ENCODE measurements at places on chromosomes 2 and 18.

GRCh38 chr18:8584798-8585197, 24.4 kb upstream of the RAB12 start:
- no peak for DNase-seq

- DNase-seq = no peak
Measured at GRCh38 chr2:111671426-111672150, 212.4 kb downstream of the ANAPC1 start.

- DNase-seq = no peak
Measured at GRCh38 chr2:16321872-16322271, 343.8 kb downstream of the CYRIA start.

DNA sequence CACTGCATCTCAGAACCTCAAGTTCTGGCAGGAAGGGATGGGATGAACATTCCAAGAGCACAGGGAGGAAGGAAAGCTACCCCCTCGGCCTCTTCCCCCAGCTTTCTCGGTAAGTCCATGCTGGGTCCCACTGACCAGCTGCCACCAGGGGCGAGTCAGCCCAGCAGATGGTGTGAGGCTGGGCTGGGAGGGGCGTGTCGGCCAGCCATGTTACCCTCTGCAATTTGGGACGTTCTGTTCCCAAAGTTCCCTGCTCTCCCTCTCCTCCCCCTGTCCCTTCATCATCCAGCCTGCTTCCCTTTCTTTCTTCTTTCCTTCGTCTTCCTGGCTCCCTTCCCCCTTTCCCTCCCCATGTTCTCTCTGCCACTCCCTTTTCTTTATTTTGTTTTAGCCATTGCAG, 74.3 kb upstream of the TNP1 start:
- no peak for DNase-seq

DNA sequence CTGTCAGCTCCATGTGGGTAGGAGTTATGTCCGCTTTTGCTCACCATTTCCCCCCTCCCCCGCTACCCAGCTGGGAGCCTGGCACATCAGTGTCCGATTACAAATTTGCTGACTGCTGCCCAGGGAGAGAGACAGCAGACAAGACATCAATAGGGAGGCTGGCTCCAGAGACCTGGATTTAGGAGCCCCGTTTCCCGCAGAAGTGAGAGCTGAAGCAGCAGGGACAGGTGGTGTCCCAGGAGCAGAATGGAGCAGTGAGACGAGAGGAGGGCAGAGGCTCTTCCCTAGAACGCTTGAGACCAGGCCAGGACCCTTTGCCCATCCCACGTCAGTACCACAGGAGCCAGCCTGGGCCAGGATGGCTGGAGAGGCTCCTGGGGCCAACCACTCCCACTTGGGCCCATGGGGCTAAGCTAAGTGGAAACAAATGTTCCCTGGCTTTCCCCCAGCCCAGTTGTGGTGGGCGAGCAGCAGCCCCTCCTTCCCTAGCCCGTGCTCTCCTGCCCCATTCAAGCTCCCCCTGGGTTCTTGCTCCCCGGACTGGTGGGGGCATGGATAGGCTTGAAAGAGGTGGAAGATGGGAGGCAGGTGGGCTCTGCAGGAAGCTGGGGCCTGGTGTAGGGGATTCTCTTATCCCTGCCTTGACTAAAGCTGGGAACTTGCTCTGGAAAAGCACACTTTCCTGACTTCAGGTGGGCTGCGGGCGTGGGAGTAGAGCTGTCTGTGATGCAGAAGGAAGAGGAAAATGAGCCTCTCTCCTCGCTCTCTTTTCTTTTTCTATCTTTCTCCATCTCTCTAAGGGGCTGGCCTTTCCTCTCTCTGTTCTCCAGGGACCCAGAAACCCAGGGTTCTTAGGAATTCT, 4.1 kb upstream of the WNT6 start:
- DNase-seq = no peak

DNA sequence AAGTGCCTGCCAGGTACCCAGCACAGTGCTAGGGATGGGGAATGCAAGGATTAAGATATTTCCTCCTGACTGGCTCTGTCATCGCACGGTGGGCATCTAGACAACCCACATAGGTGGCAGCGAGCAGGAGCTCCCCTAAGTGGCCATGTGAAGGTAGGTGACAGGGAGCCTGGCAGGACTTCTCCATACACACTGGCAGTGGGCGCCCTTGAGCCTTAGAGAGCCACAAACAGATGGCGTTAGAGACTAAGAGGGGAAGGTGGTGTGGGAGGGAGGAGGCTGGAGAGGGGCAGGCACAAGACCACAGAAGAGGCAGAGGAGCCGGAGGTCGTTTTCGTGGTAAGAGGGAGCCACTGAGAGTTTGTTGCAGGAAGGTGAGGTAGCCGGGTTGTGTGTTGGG, 15.2 kb downstream of the PRELID3A start:
- DNase-seq = no peak

- no peak for DNase-seq
Measured at GRCh38 chr18:36376361-36376760, 78.8 kb downstream of the FHOD3 start.

GRCh38 chr2:135954020-135954601, 31.3 kb downstream of the DARS1 start:
- DNase-seq = no peak

DNA sequence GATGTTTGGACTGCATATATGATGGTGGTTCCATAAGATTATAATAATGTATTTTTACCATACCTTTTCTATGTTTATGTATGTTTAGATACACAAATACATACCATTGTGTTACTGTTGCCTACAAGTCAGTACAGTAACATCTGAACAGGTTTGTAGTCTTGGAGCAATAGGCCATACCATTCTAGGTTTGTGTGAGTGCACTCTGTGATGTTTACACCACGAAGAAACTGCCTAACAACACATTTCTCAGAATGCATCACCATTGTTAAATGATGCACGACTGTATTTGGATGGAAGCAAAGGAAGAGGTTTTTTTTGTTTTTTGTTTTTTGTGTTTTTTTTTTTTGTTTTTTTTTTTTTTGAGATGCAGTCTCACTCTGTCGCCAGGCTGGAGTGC, 9.5 kb downstream of the DUSP19 start:
- no peak for DNase-seq

GRCh38 chr2:187924293-187924692, 367.4 kb upstream of the GULP1 start:
- DNase-seq = no peak

DNA sequence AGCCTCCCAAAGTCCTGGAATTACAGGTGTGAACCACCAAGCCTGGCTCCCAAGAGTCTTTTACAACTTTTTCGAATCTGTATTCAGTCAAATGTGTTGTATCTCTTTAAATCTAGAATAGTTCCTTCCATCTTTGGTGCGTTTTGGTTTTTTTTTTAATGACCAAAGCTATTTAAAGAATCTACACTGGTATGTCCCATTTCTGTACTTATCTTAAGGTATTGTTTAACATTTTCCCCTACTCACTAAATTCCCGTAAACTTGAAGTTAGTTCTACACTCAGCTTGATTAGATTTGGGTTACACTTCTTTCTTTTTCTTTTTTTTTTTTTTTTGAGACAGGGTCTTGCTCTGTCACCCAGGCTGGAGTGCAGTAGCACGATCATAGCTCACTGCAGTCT, 63.8 kb downstream of the TMEM237 start:
- no peak for DNase-seq

GRCh38 chr2:155714983-155715382, 617.5 kb downstream of the NR4A2 start:
- no peak for DNase-seq

DNA sequence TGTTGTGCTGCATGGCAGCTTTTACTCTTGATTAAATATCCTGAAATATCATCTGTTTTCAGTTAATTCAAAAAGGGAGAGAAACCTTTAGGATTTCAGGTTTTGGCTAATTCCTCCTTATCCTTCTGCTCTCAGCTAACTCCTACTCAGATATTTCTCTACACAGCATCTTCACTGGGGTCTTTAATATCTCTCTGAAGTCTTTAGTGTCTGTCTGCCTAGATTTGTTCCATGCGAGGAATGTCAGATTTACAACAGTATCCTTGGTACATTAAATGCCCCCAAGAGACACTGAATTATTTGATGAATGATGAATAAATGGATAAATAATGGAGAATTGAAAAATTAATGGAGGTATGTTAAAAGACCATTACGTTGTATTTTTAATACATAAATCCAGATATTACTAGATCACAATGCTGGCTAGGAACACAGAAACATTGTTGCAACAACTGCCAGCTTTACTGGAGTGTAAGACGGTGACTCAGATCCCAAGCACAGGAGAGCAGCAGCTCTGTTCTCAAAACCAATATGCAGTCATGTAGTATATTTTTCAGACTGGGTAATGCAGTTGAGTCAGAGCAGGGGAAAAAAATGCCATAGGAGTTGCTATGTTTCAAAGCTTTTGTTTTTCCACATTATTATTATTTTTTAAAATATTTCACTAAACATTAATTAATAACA, 388.0 kb upstream of the SYT4 start:
- DNase-seq = no peak

DNA sequence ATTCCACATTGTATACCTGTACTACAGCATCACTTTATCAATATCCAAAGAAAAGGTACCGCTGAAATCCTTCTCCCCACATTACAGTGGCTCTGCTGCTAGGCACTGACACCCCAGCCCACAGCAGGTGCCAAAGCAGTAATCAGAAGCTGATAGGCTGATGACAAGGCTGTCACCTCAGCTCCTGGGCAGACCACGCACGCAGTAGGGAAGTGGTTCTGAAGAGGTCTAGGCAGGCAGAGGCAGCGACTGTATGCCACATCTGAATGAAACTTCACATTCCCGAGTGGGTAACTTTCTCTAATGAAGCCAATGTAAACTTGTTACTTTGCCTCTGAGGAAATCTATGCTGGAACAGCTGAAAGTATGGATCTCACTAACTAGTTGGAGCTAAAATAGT, 113.0 kb downstream of the MEP1B start:
- no peak for DNase-seq

- no peak for DNase-seq
Measured at GRCh38 chr18:10442551-10442971, 11.9 kb upstream of the APCDD1 start.

DNA sequence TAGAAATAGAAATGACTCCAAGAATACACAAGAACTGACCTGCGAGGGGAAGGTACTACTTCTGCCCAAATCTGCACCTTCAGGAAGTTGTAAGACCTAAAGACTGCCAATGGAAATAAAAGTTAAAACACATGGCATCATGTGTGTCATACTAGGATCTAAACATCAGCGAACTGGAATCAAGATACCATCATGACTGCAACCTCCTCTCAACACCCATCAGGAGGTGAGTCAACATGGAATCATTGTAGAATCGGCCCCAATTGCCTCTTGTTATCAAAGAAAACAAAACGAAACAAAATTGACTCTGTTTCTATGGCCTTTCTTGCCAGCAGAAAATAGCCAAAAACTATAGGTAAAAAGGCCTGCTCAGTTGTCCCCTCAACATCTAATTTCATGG, 15.1 kb downstream of the RDH14 start:
- DNase-seq = no peak

DNA sequence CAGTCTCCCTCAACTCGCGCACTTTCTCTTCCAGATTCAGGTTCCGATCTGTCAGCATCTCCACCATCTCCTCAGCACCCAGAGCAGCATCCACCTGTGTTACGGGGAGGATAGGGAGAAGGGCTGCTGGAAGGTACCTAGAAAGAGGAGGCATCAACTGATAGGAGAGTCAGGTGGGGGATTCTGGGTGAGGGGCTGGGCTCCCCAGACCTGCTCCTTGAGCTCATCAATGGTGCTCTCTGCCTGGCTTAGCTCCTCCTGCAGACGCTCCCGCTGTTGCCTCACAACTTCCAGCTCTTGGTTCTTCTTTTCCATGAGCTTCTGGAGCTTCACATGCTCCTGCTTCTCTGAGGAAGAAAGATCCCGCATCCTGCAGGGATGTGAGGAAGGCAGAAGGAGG, 10.1 kb downstream of the DCTN1 start:
- no peak for DNase-seq

DNA sequence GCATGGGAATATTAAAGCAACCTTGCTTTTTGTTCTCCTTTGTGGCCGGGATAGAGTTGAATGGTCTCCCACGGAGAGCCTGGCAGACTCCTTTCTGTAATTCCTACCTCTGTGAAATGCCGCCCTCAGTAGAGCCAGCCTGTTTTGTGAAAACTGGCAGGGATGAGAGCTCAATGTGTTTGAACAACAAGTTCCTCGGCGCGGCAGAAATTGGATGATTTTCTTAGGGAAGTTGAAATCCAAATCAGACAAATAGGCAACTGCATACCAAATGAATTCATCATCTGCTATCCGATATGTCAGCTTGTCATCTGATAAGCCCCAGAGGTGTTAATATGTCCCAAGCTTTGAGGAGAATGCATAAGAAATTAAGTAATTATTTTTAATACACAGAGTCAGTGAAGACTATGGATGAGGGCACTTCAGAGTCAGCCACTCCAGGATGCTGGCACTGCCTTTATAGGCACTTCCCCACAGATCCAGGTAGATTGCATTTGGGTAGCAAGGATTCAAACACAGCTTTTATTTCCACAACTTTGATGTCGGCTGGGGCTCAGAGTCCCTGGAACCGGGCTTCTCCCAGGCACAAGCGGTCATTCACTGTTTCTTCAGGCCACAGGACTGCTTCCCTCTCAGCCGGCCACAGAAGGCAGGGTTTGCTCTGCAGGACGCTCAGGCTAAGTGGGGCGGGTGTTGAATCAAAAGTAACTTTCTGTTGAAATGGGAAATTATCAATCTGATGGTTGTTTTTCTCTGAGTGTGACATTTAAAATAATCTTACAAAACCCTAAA, 82.8 kb upstream of the REV1 start:
- DNase-seq = no peak

- no peak for DNase-seq
Measured at GRCh38 chr18:75090336-75090735, 118.6 kb downstream of the PTGR3 start.

DNA sequence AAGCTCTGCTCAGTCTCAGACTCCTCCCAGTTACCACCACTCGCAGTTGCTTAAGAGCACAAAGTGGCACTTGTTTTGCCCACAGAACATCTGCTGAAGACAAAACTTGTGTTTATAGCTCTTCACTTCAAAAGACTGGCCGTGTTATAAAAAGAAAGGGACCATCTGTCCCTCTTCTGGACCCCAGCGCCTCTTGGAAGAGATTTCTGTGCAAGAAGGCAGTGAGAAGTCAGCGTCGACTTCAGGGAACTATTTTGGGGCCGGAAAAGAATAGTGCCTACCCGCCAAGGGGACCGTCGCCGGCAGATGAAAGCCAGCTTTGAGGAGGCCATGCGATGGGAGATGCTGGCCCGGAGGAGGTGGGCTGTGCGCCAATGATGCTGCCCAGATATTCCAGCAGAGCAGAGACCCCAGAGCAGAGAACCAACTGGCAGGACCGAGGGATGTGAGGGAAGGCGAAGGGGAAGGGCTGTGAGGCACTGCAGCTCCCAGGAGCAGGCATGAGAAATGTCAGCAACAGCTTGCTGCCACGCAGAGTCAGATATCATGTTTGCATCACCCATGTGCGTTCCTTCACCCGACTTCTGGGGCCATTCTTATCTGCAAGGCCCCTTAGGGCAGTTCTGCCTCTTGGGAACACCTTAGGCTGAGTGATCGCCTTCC, 270.9 kb downstream of the ATAD2B start:
- DNase-seq = no peak

DNA sequence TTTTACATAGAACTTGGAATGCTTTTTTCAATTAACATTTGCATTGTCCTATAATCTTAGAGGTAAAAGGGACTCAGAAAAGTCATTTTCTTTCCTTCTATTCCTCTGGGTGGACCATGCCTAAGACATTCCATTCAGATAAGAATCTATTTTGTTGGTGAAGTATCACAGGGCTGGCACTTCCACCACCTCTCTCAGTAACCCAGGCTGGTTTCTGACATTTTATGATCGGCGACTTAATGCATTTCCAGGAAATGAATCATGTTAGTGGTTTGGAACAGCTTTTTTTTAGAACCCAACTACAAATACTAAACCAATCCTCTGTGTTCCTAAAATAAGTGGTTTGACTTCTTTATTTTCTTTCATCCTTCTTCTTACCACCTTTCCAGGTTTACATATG, 27.0 kb downstream of the GAD1 start:
- no peak for DNase-seq

- DNase-seq = no peak
Measured at GRCh38 chr2:178068823-178069454, 3.6 kb downstream of the PDE11A start.

All from esophagus squamous epithelium (tissue), 5 donors.